Calu3 (cell line): ENCODE measurements at places on chromosomes 3 and 15. TPM values are rescaled to one million over a fixed set of nuclear protein-coding genes. Genes with fewer than 3 reads are reported as not detected.

The FANCD2 gene
- 34.2 and 40.3 TPM in 2 replicates for total RNA-seq

The CAV3 gene
- total RNA-seq, result not detected in 2 replicates

The FEZF2 gene
- total RNA-seq, result not detected in 2 replicates

The TM2D3 gene
- 44.1 and 48.8 TPM in 2 replicates for total RNA-seq

The EID1 gene
- total RNA-seq, result 74.3 and 84.2 TPM in 2 replicates

GRCh38 chr3:53009826-53010539 is 35.9 kb downstream of the SFMBT1 start:
- H3K27ac ChIP-seq, result no peak overlapping the region
- H3K27me3 ChIP-seq, result no peaks in the 10 kb centered on the region
- peaks cover 18% of the 10 kb centered on the region for H3K4me1 ChIP-seq
- no peak for DNase-seq
- no peaks in the 10 kb centered on the region for H3K36me3 ChIP-seq
- H3K4me3 ChIP-seq, result no peak overlapping the region

DNA sequence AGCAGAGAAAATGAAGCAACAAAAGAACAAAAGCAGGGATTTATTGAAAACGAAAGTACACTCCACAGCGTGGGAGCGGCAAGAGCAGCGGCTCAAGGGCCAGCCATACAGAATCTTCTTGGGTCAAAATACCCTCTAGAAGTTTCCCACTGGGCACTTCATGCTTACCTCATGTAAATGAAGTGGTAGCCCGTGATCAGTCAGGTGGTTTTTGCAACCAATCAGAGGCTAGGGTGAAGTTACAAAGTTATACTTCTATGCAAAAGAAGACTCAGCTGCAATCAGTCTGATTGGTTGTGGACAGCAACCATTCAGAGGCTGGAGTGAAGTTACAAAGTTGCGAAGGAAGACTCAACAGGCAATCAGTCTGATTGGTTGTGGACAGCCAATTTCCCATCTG is 37.8 kb upstream of the TRH start:
- H3K4me1 ChIP-seq, result peaks cover 16% of the 10 kb centered on the region
- no peaks in the 10 kb centered on the region for H3K27me3 ChIP-seq
- H3K27ac ChIP-seq, result peak overlapping the region; percentile 33
- peak; percentile 48 for DNase-seq

DNA sequence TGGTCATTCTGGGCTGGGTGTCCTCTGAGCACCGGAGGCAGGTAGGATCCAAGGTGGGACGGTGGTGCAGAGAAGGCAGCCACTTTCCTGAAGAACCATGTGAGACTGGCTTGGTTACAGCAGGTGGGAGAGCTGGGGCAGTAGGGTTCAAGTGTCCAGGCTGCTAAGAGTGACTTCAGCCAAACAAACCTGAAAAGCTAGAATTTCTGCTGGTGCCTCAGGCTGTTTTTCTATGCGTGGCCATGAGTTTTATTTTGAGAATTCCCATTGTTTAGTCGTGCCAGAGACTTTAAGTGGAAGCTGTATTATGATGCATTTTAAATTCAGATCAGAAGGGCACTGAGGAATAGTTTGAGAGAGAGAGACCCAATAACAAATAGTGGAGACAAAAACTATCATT is 20.1 kb downstream of the USP13 start:
- DNase-seq, result peak; percentile 41
- H3K4me1 ChIP-seq, result peaks cover 17% of the 10 kb centered on the region
- H3K27me3 ChIP-seq, result no peaks in the 10 kb centered on the region
- H3K27ac ChIP-seq, result no peak overlapping the region
- H3K4me3 ChIP-seq, result no peak overlapping the region

DNA sequence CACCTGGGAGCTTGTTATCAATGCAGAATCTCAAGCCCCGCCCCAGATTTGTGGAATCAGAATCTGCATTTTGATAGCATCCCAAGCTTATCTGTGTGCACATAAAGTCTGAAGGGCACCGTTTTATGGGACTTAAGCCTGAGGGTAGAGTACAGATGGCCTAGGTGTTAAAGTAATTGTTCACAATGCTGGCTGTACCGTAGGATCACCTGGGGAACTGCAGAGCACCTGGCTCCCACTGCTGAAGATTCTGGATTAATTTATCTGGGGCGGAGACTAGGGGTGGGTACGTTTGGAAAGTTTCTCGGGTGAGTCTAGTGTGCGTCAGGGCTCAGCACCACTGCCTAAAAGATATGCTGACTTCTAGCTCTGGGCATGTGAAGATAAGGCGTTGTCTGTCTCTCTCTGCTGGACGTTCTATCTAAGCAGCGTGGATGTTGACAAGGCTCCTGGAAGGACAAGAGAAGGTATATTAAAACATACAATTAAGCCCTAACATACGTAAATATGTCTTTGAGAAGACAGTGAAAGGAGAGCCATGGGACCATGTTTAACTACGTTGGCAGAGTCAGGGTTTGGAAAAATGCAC is 63.2 kb upstream of the RASGRP1 start:
- DNase-seq, result no peak
- peaks cover 34% of the 10 kb centered on the region for H3K4me1 ChIP-seq
- H3K27ac ChIP-seq, result no peak overlapping the region
- H3K36me3 ChIP-seq, result no peaks in the 10 kb centered on the region
- no peaks in the 10 kb centered on the region for H3K27me3 ChIP-seq

GRCh38 chr15:101127506-101128076 is 124.3 kb downstream of the CHSY1 start:
- peaks cover 11% of the 10 kb centered on the region for H3K4me1 ChIP-seq
- peak; percentile 32 for DNase-seq
- H3K27me3 ChIP-seq, result no peaks in the 10 kb centered on the region
- H3K27ac ChIP-seq, result no peak overlapping the region

GRCh38 chr3:25339225-25339624 is 88.8 kb upstream of the RARB start:
- H3K27me3 ChIP-seq, result no peaks in the 10 kb centered on the region
- H3K36me3 ChIP-seq, result no peaks in the 10 kb centered on the region
- no peak overlapping the region for H3K4me3 ChIP-seq
- no peak overlapping the region for H3K27ac ChIP-seq
- DNase-seq, result no peak

DNA sequence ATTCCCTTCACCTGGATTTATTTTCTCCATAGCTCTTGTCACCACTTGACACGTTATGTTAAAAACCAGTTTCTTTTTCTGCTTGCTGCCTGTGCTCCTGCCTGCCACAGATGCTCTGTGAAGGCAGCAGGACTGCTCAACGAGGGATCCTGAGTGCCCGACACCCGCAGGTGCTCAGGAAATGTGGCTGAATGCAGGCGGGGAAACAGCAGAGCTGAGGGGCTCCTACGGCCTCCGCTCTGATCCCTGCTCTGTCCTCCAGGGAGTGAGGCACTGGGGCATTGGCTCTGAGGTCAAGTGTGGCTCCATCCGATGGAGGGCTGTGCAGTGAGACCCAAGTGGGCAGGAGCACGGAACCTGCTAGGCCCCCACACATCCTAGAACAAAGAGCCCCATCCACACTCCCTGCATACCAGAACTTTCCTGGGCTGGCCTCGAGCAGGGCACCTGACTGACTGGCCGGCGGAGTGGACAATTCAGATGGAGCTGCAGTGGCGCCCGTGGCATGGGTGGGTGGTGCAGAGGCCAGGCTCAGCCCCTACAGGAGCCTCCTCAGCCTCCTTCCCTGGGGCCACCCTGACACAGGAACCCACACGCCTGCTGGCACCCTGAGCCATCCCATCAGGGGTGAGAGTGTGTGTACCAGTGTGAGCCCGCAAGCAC is 27.9 kb downstream of the IQSEC1 start:
- no peak overlapping the region for H3K27ac ChIP-seq
- H3K27me3 ChIP-seq, result peaks cover 48% of the 10 kb centered on the region

DNA sequence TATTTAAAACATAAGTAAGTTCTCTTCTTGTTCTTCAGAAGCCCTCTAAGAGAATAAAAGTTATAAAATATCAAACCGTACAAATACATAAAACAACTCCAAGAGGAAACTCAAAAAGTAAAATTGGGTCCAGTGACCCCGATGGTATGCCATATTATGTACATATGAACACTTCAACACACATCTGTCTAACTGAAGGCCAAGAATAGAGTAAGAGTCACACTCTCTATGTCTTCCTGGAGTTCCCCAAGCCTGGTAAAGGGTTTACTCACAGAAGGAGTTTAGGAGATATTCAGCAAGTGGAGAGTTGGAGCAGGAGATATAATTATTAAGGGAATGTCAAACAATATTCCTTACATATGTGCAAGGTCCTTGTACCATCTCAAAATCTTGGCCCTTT is 101.3 kb upstream of the EIF1B start:
- H3K4me3 ChIP-seq, result no peak overlapping the region
- no peak for DNase-seq
- no peaks in the 10 kb centered on the region for H3K36me3 ChIP-seq
- no peaks in the 10 kb centered on the region for H3K4me1 ChIP-seq
- no peak overlapping the region for H3K27ac ChIP-seq

DNA sequence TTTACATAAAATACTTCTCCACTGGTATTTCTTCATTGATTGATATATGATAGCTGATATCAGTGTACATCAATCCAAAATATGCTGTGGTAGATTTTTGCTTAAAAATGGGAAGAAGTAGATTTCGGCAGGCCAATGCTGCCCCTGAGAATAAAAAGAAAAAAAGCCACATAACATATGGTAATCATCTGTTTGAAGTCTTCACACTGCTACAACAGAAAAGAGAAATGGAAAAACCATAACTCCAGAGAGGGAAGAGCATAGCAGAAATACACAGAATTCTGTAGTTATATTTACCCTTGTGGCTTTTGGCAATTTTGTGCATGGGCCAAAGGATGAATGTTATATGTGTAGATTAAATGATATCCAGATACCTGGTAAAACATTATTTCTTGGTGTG is 143.1 kb upstream of the KCNMB2 start:
- H3K36me3 ChIP-seq, result no peaks in the 10 kb centered on the region
- H3K4me1 ChIP-seq, result no peaks in the 10 kb centered on the region
- H3K27me3 ChIP-seq, result no peaks in the 10 kb centered on the region
- H3K27ac ChIP-seq, result no peak overlapping the region
- no peak for DNase-seq
- H3K4me3 ChIP-seq, result no peak overlapping the region

- no peaks in the 10 kb centered on the region for H3K4me1 ChIP-seq
- H3K27me3 ChIP-seq, result no peaks in the 10 kb centered on the region
- H3K4me3 ChIP-seq, result no peak overlapping the region
- no peaks in the 10 kb centered on the region for H3K36me3 ChIP-seq
These were observed 15.0 kb upstream of the LMOD3 start for GRCh38 chr3:69137412-69137811.

DNA sequence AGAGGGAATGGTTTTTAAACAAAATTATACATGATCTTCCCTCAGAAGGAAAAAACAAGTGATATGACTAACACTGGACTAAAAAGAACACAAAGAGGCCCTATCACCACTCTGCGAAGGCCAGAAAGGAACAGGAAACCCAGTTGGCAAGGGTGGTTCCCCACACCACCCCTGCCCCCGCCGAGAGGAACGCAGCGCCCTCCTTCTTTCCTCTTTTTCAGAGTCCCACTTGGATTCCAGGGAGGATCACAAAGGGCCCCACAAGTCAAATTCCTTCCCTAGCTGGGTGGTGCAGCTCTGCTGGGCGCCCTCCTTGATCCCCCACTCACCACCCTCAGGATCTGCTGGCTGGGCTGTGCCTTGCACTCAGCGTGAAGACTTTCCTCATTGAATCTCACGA is 29.8 kb downstream of the PLA1A start:
- H3K27ac ChIP-seq, result no peak overlapping the region
- H3K27me3 ChIP-seq, result peaks cover 22% of the 10 kb centered on the region
- peaks cover 4% of the 10 kb centered on the region for H3K36me3 ChIP-seq
- DNase-seq, result no peak

GRCh38 chr3:172972067-172972466 is 169.0 kb downstream of the SPATA16 start:
- DNase-seq, result no peak
- no peaks in the 10 kb centered on the region for H3K4me1 ChIP-seq
- no peaks in the 10 kb centered on the region for H3K27me3 ChIP-seq
- H3K36me3 ChIP-seq, result no peaks in the 10 kb centered on the region
- H3K4me3 ChIP-seq, result no peak overlapping the region
